Vagina (tissue), 2 donors: ENCODE measurements at places on chromosomes 2 and 18. TPM values are rescaled to one million over a fixed set of nuclear protein-coding genes. Genes with fewer than 3 reads are reported as not detected.

GRCh38 chr2:128472789-128473174 is 154.1 kb upstream of the HS6ST1 start:
- DNase-seq = no peak

The LRRC30 gene
- not detected for total RNA-seq

DNA sequence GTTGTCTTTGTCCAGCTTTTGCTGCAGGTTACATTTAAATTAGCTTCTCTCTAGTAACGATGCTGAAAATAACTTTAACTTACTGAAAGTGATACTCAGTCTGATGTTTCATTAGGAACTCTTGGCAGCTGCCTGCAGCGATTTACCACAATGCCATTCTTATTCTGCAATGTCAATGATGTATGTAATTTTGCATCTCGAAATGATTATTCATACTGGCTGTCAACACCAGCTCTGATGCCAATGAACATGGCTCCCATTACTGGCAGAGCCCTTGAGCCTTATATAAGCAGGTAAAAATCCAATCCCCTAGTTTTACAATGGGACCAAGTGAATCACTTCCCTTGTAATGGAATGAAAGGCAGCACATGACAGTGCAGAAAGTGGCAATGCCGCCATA is 16.3 kb upstream of the MFF start:
- DNase-seq = no peak

DNA sequence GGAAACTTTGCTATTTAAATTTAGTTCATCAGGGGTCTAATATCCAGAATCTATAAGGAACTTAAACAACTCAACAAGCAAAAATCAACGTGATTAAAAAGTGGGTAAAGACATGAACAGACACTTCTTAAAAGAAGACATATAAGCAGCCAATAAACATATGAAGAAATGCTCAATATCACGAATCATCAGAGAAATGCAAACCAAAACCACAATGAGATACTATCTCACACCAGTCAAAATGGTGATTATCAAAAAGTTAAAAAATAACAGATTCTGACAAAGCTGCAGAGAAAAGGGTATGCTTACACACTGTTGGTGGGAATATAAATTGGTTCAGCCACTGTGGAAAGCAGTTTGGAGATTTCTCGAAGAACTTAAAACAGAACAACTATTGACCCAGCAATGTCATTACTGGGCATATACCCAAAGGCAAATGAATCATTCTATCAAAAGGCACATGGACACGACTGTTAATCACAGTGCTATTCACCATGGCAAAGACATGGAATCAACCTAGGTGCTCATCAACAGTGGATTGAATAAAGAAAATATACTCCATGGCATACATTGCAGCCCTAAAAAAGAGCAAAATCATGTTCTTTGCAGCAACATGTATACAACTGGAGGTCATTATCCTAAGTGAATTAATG is 189.9 kb downstream of the SLC4A10 start:
- no peak for DNase-seq

- DNase-seq = no peak
These were observed 193.6 kb upstream of the PKDCC start for GRCh38 chr2:41854227-41854626.

The HAAO gene
- 5.9 TPM for total RNA-seq

GRCh38 chr2:74691929-74692328 is 37.9 kb downstream of the SEMA4F start:
- DNase-seq = no peak
